ENCODE measurements at places on chromosomes 12 and 14.

DNA sequence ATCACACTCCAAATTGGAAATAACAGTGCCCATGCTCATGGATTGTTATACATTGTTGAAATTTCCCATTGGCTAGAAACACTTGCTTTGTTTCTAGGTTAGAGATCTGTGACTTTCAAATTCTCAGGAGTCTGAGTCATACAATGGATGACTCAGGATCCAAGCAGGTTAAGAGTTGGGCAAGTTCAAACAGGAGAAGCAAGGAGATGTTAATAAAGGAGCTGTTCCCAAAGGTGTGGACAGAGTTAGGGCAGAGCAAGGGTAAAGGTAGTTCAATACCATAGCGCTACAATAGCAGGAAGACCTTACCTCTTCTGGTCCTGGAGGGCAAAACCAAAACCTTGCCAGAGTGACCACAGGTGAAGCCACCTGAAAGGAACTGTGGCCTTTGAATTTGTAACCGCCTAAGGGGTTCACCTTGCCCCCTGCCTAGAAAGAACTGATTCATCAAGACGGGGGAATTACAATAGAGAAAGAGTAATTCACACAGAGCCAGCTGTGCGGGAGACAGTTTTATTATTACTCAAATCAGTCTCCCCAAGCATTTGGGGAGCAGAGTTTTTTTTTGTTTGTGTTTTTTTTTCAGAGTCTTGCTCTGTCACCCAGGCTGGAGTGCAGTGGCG is 4.2 kb upstream of the AMN1 start:
- peak; percentile 84 for DNase-seq

- DNase-seq: no peak
These were observed 273.1 kb downstream of the ZFP36L1 start for GRCh38 chr14:68519671-68520187.

DNA sequence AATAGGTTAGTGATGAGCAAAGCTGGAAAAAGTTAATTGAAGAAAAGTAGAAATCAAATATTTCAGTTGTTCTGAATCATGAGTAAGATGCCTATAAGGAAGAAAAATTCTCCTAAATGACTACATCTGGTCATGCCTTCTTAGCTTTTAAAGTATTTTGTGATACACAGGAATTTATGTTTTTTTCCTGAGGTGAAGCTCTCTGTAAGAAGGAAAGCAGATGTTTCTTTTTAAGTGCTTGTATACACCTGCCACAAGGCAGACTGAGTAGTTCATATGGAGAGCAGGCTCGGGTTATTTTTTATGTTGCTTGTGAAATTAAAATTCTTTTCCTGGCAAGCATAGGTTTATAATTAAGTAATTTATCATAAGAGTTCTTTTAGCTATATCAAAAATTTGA is 275.2 kb downstream of the RAD51B start:
- no peak for DNase-seq

GRCh38 chr12:116971222-116971621 is 60.5 kb downstream of the FBXW8 start:
- no peak for DNase-seq

DNA sequence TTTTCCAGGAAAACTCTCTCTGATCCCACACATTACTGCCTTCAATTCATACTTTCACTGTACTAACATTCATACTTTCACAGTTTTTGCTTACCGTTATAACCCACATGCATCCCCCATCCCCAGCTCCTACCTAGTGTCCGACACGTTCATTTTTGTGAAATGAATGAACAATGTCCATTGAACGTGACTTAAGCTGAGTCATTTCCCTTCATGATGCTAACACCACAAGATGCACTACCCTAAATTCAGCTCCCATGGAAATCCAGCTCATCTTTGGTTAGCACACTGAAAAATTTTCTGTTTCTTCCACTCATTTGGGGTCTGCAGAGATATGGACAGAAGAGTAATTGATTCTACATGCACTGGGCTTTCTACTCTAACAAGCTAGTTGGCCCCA is 84.7 kb downstream of the GALNT4 start:
- peak; percentile 62 for DNase-seq

- DNase-seq: no peak
These were observed 46.3 kb upstream of the ATP2A2 start for GRCh38 chr12:110234755-110235154.

DNA sequence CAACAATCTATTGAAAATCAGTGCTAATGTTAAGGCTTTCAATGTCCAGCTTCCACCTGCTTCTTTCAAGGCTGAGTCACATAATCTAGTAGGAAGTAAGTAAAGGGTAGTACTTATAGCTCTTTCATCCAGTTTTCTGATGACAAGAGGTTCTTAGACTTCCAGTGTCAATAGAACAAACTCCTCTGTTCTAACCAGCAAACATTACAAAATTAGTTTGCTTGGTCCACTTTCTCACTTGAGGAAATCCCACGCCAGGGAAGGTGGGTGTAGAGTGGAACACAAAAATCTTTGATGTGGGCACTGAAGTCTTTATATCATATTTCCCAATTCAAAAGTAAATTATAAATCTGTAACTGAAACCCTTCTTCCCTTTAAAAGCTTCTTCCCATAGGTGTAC is 2.6 kb downstream of the NPC2 start:
- no peak for DNase-seq

- DNase-seq: peak; percentile 22
These were observed 82.7 kb upstream of the KITLG start for GRCh38 chr12:88662961-88663360.

DNA sequence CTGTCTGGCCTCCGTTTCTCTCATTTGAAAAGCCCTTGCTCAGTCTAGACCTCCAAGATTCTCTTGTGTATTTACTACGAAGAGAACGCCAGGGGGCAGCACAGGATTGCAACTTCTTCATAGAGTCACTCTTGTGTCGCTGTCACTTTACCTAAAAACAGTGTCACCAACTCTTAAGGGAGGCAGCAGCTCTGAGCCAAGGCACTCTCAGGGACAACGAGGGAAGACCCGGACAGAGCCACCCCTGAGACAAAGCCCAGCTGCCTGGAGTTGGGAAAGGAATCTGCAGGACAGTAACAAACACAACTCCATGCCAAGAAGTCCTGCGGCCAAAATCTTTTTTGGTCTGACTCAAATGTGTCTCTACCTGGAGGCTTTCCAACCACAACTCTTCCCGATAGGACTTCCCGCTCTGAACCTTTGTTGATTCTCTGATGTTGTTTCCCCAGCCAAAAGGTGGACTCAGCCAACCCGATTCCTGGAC is 9.6 kb upstream of the RPAP3 start:
- DNase-seq: peak; percentile 70

DNA sequence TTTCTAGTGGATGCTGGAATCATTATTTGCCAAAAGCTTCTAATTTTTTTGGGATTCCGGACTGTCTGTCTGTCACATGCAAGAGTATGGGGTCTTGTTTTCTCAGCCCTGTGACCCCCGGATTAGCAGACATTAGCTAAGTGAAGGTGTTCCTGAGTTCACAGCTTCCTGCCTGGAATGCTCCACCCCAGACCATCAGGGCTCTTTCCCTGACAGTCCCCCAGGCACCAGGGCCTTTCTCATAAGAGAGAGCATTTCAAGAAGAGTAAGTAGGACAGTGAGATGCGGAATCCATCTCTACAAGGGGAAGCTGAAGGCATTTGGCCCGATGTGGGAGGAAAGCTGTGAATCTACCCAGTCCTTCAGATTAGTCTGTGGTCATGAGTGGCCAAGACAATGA is 129.3 kb downstream of the SLC15A4 start:
- DNase-seq: no peak

DNA sequence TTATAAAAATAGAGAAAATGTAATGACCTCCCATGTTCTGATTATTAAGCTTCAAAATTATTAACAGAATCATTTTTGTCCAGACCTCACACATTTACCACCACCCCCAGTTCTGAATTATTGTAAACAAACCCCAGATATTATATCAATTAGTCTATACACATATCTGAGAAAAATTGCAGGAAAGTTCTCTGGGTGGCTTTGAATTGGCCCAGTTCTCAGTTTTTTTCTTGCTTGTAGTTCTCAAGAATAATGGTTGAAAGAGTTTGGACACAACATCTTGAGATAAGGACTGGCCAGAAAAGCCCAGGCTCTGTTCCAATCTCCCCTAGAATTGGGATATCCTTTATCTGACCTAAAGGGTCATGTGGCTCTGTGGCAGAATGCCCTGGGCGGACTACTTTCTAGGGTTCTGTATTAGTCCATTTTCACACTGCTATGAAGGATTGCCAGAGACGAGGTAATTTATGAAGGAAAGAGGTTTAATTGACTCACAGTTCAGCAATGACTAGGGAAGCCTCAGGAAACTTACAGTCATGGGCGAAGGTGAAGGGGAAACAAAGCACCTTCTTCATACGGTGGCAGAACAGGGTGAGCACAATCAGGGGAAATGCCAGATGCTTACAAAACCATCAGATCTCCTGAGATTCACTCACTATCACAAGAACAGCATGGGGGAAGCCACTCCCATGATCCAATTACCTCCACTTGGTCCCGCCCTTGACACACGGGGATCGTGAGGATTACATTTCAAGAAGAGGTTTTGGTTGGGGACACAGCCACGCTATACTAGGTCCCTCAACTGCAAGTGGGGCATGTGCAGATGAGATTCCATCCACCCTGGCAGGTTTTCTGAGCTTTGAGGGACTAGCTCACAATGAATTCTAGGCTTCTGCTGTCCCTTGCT is 1504.6 kb upstream of the FLRT2 start:
- DNase-seq: no peak

GRCh38 chr14:51211149-51211548 is 28.9 kb upstream of the TMX1 start:
- DNase-seq: peak; percentile 16

- no peak for DNase-seq
These were observed 22.1 kb upstream of the BTBD6 start for GRCh38 chr14:105226198-105226597.

GRCh38 chr12:131463174-131463573 is 247.7 kb upstream of the SFSWAP start:
- no peak for DNase-seq

- no peak for DNase-seq
These were observed 600 bp upstream of the LAG3 start for GRCh38 chr12:6771509-6772330.

DNA sequence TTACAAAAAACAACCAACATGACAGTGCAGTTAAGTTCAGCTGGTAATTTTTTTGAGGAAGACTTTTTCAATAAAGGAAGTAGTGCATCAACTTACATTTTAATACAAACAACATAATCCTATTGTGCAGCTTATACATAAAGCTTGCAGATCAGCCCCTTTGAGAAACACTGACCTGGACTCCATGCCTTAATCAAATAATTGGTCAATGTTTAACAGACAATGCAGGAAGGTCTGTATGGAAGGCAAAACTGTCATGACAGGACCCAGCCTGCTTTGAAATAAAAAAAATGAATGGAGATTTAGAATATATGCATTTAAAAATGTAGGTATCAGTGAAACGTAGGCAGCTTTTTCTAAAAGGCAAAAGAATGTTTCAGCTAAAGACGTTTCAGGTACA is 321.7 kb upstream of the RPL10L start:
- no peak for DNase-seq

- no peak for DNase-seq
These were observed 28.6 kb upstream of the TSPAN9 start for GRCh38 chr12:3048540-3048939.

GRCh38 chr12:109173443-109174240 is 57.3 kb downstream of the ACACB start:
- DNase-seq: no peak

DNA sequence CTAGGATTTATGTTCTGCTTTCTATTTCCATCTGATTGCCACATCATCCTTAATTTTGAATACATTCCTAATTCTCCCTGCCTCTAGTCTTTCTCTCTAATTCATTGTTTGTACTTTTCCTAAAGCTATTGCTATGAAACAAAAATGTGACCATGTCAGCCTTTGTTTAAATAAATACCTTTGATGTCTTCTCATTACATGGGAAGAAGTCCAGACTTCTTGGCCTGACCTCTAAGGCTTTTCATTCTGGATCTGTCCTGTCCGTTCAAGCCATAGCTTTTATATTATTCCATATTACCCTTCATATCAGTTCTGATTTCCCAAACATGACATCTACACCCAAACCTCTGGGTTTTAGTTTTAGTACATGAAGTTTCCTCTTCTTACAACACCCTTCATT is 91.4 kb downstream of the CDK17 start:
- DNase-seq: peak; percentile 4

DNA sequence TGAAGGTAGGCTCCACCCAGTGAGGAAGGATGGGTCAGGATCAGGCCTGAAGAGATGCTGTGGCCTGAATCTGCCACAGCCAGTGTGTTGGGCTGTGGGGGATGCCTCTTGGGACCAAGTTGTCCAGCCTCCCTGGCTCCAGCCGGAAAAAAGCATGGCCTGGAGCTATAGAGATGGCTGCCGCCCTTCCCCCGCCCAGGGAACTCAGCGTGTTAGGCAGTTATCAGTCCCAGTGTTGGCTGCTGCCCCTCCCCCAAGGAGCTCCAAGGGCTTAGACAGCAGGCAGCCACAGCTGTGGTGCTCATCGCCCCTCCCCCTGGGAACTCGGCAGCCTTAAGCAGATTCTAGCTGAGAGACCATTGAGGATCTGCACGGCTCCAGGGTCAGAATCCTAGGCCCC is 158.0 kb downstream of the CAPZA3 start:
- no peak for DNase-seq

DNA sequence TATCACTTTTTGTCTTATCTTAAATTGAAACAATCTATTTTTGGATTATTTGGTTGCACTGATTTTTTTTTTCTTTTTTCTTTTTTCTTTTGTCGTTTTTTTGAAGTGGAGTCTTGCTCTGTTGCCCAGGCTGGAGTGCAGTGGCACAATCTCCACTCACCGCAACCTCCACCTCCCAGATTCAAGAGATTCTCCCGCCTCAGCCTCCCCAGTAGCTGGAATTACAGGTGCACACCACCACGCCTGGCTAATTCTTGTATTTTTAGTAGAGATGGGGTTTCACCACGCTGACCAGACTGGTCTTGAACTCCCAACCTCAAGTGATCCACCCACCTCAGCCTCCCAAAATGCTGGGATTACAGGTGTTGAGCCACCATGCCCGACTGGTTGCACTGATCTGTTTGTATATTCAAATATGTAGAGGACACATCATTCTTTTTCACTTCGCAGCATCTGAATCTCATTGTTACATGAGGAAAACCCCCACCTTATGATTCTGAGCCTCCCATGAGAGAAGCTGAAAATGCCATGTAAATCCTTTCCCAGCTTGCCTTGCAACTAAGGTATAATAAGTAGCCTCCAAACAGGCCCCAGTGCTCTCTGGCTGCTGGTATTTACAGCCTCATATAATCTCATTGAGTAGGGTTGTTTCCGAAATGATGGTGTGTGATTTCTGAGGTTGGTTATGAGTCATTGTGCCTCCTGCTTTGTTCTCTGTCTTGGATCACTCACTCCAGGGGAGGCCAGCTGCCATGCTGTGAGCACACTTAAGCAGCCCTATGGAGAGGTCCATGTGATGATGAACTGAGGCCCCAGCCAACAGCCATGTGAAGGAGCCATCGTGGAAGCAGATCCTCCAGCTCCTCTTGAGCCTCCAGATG is 5.2 kb upstream of the HSP90B1 start:
- DNase-seq: peak; percentile 70

GRCh38 chr12:113298472-113298817 is 36.5 kb downstream of the SLC8B1 start:
- DNase-seq: no peak

GRCh38 chr14:69319911-69320310 is 60.0 kb downstream of the GALNT16 start:
- DNase-seq: no peak

- DNase-seq: no peak
These were observed 43.7 kb downstream of the LTBP2 start for GRCh38 chr14:74568380-74568649.
